Posterior vena cava (tissue), 2 donors: ENCODE measurements at places on chromosomes 4 and X. TPM values are rescaled to one million over a fixed set of nuclear protein-coding genes. Genes with fewer than 3 reads are reported as not detected.

Gene SLC25A6
- total RNA-seq, result 218 TPM

Gene AKAP4
- total RNA-seq, result not detected

Gene NAT8L
- 0.52 TPM for total RNA-seq

Gene RNF128
- not detected for total RNA-seq

Gene PRKG2
- 2.2 TPM for total RNA-seq

Gene LNX1
- total RNA-seq, result 3.7 TPM

Gene ARHGAP36
- not detected for total RNA-seq

Gene BRS3
- not detected for total RNA-seq

Gene MAGEA8
- not detected for total RNA-seq
